ENCODE measurements at places on chromosomes 7 and 10.

- DNase-seq, result no peak
Measured at GRCh38 chr7:74449809-74450397, 3.8 kb upstream of the GTF2IRD1 start.

DNA sequence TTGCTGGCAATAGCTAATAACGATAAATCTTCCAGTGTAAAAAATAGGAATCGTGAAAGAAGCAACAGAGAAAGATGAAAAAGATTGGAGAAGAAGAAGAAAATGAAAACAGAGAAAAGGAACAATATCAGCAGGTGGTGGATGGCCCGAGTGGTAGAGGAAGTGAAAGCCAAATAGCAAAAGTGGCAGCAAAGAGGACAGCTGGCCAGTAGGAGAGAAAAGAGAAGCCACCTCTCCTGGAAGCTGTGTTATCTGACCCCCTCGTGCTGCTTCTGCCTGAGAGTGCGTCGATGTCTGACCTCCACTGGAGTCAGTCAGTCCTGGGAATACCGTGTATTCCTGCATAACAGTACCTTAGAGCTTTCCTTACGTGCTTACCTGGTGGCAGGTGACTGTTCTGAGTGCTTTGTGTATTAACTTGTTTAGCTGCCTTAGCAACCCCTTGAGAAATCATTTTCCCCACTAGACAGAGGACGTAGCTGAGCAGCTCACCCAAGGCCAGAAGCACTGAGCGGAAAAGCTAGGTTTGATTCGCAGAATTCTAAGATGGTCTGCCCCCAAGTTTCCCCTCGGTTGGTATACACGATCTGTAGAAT lies 88.3 kb downstream of the CHN2 start:
- no peak for DNase-seq

DNA sequence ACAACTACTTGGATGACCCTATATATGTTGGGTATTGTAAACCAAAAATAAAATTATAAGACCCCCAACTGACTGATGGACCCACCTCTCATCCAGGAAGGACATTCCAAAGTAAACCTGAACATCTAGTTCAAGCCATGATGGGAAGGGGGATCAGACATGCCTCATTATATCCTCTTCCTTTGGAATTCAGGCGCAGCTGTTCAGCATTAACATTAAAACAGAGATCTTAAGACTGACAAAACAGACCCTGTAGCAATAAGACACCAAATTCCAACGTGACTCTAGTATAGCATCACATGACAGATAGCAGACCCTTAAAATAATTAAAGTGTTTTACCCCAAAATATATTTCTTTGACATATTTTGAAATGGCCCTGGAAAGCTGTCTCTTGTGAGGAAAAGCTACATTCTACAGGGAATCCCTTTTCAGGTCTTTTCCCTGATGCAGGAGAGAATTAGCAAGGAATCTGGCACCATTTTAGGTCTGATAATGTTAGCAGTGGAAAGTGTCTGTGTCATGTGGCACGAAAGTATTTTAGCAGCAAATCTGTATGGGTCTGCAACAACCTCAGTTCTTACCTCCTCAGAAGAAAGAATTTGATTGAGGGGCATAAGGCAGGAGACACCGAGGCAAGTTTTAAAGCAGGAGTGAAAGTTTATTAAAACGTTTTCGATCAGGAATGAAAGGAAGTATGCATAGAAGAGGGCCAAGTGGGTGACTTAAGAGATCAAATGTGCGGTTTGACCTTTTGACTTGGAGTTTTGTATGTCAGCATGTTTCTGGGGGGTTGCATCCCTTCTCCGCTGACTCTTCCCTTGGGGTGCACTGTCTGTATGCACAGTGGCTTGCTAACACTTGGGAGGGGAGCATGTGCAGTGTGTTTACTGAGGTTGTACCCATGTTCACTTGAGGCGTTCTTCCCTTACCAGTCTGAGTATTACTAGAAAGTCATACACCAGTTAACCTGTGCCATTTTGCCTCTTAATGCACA lies 236.6 kb upstream of the PPP1R3A start:
- no peak for DNase-seq

DNA sequence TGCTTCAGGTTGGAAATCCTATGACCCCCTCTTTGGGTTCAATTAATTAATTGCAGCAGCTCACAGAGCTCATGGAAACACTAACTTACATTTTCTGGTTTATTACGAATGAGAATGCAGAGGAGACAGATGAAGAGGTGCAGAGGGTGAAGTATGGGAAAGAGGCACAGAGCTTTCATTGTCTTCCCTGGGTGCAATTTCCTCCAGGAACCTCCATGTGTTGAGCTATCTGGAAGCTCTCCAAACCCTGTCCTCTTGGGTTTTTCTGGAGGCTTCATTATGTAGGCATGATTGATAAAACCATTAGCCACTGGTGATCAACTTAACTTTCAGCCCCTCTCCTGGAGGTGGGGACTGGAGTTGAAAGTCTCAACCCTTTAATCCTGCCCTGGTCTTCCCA lies 133.0 kb upstream of the AUTS2 start:
- no peak for DNase-seq

- DNase-seq, result no peak
Measured at GRCh38 chr10:72277340-72277995, 3.7 kb downstream of the DDIT4 start.

DNA sequence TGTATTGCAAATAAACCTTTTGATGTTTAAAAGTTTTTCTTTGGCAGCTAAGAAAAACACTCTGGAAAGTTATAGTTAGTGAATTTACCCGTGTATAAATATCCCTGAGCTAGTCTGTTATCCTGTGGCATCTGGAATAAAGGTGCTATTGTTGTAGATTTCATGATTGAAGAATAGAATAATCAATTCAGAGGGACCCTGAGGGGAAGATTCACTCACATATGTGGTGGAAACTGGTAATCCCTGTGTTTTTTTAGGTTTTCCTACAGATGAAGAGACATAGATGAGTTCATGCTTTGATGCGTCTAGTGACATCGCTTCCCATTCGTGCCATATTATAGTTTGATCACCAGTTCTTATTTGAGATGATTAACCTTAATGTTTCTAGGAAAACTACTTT lies 164.6 kb downstream of the TWIST1 start:
- DNase-seq, result no peak

- no peak for DNase-seq
Measured at GRCh38 chr7:26673858-26674257, 190.5 kb downstream of the SKAP2 start.

GRCh38 chr10:75110006-75110632 lies 1.3 kb upstream of the SAMD8 start:
- no peak for DNase-seq

- no peak for DNase-seq
Measured at GRCh38 chr7:30684351-30684750, 2.1 kb upstream of the CRHR2 start.

DNA sequence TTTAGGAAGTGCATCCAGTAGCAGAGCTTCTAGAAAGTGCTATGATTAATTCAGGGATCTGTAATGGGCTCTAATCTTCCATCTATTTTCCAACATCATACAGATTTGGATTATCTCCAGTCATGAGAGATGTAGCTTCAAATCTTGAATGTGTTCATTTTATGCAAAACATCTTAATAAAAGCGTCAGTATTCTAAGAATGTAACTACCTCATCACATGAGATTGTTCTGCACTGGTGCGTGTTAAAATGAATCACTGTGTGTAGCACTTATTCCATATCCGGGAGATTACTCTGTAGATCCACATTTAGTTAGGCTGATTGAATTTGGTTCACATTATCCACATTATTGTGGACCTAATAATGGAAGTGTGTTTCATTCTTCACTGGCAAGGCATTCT lies 344.9 kb upstream of the CHRM2 start:
- no peak for DNase-seq

DNA sequence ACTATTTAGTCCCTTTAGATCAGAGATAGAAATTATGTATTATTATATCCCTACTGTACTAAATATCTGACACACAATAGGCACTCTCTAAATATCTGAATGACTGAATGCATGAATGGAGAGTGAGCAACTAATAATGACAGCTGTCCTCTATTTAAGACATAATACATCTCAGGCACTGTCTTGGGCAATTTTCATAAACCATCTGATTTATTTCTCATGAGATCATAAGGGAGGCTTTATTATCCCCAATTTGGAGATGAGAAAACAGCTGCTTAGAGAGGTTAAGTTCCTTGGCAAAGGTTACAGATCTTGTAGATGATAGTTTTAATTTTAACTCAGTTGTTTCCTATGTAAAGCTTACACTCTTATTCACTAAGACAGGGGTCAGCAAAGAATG lies 570.6 kb downstream of the GRM8 start:
- DNase-seq, result no peak

Data from left renal cortex interstitium (tissue), 4 donors.